ENCODE measurements at places on chromosomes 16 and 17.

DNA sequence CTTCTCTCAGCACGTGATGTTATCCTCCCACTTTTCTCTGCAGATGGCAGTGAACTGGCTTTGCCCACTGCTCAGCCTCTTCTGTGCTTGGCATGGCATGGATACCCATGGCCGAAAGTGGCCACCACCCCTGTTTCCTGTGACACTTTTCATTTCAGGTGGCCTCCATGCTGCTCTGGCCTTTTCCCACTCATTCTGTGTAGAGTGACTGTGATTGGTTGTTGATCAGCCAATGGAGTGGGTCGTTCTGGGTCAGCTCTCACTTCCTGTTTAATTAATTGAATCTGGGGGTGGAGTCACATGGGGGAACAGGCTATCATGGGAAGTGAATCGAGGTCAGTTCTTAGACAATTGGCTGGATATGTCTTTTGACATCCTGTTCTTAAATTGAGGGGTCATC is 350.1 kb upstream of the EEF2KMT start:
- DNase-seq, result no peak
- no peak overlapping the region for H3K27ac ChIP-seq
- peaks cover 5% of the 10 kb centered on the region for H3K27me3 ChIP-seq
- H3K36me3 ChIP-seq, result no peaks in the 10 kb centered on the region

DNA sequence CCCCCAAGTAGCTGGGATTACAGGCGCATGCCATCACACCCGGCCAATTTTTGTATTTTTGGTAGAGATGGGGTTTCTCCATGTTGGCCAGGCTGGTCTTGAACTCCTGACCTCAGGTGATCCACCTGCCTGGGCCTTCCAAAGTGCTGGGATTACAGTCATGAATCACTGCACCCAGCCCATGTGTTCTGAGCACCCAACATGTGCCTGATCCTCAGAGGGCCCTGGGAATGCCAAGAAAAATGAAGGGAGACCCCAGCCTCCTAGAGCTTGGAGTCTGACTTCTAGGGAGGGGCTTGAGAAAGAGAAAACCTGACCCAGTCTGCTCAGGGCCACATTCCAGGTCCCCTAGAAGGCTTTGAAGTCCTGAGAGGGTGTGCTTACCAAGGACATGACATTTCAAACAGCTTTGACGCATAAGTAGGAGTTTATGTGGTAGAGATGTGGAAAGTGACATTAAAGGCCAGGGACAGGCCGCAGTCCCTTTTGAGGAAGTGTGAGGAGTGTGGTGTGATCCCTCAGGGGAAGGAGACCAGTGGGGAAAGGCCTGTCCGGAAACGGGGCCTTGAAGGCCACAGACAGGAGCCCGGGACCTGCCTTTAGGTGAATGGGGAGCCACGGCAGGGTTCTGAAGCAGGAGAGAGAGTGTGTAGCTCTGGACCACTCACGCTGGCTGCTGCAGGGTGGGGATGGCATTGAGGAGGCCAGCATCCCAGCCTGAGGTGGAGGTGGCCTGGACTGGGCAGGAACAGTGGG is 1.1 kb upstream of the CCL22 start:
- H3K4me3 ChIP-seq, result peak overlapping the region; percentile 31
- H3K27me3 ChIP-seq, result peaks cover 4% of the 10 kb centered on the region
- H3K36me3 ChIP-seq, result peaks cover 3% of the 10 kb centered on the region
- peak overlapping the region; percentile 77 for H3K27ac ChIP-seq
- peaks cover 25% of the 10 kb centered on the region for H3K4me1 ChIP-seq
- peak; percentile 36 for DNase-seq

- H3K27me3 ChIP-seq, result no peaks in the 10 kb centered on the region
- H3K4me3 ChIP-seq, result no peak overlapping the region
- H3K4me1 ChIP-seq, result peaks cover 91% of the 10 kb centered on the region
- no peak for DNase-seq
Measured at GRCh38 chr17:45305530-45306087, 11.2 kb downstream of the MAP3K14 start.

DNA sequence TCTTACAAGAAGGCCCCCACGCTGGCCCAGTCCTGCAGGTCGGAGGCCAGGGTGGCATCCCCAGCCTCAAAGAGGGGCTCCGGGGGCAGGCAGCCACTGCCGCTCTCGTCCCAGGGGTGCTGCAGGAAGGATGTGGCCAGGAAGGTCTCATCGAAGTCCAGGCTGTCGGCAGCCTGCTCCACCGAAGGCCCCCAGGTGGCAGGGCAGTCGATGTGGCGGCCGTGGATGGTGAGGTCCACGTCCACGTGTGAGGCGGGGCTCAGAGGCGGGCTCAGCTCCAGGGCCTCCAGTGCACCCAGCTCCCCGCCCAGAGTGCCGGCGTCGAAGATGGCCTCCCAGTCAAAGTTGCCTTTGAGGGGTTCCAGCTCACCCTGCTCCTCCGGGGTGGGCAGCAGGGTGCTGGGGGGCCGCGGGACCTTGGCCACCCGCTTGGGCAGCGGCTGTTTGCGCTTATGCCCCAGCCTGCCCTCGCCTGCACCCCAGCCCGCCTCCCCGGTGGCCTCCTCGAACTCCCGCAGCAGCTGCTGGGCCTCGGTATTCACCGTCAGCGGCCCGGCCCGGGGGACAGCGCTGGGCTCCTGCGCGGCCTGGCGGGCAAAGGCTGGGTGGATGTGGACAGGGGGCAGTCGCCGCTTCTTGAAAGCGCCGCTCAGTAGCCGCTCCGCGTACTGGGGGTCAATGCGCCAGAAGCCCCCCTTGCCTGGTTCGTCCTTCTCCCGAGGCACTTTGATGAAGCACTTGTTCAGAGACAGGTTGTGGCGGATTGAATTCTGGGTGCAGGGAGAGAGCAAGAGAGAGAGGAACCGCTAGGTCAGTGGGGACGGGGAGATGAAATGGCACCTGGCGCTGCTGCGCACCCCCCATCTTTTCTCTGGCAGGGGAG is 3.5 kb downstream of the FOXJ1 start:
- no peak overlapping the region for H3K27ac ChIP-seq
- peaks cover 43% of the 10 kb centered on the region for H3K4me1 ChIP-seq
- no peak overlapping the region for H3K4me3 ChIP-seq
- no peaks in the 10 kb centered on the region for H3K36me3 ChIP-seq

DNA sequence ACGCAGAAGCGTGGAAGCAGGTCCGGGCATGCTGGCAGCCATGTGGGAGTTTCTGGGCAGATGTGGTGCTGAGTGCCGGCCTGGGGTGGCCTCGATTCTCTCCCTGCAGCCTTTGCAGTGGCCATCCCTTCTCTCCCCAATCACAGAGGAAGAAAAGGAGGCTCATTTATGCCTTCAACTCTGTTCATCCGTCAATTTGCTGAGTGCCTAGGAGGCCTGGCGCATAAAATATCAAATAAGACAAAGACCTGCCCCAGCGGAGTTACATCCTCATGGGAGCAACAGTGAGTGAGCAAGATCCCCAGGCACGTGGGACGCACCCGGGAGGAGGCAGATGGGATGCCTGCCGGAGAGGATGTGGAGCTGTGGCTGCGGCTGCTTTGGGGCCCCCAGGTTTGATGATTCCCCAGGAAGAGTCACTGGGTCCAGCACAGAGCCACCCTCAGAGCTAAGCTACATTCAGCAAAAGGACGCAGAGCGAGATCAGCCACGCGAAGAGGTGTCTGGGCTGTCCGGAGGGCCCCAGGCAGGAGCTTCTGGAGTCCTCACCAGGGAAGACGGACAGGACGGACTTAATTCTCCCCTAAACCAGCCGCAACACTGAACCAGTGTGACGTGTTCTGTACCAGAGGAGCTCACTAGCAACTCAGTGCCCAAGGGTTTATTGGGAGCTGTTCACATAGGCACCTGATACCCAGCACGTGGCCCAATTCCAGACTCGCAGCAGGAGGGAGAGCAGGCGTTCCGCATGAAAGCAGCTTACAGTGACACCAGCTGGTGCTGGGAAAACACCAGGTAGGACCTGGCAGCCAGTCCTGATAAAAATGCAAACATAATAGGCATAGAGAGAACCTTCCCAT is 11.3 kb downstream of the CA5A start:
- no peak overlapping the region for H3K4me3 ChIP-seq
- no peaks in the 10 kb centered on the region for H3K36me3 ChIP-seq
- H3K27ac ChIP-seq, result no peak overlapping the region
- H3K4me1 ChIP-seq, result peaks cover 10% of the 10 kb centered on the region
- DNase-seq, result no peak

DNA sequence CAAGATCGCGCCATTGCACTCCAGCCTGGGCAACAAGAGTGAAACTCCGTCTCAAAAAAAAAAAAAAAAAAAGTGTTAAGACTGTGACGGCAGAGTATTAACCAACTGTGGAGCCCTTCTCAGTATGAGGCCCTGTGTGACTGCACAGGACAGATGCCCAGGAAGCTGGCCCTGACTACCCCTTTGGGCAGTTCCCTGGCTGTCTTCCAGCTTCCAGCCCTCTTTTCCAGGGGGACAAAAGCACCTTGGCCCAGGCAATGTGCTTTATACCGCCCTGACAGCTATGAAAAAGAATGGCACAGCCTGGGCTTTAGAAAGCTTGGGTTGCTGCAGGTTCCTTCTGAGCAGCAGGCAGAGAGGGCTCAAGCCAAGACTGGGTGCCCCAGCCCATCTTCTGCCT is 61.2 kb downstream of the AKAP1 start:
- no peak for DNase-seq
- no peak overlapping the region for H3K27ac ChIP-seq
- no peaks in the 10 kb centered on the region for H3K36me3 ChIP-seq
- peaks cover under 1% of the 10 kb centered on the region for H3K27me3 ChIP-seq
- H3K4me1 ChIP-seq, result no peaks in the 10 kb centered on the region
- H3K4me3 ChIP-seq, result no peak overlapping the region

- peaks cover 14% of the 10 kb centered on the region for H3K4me1 ChIP-seq
- no peaks in the 10 kb centered on the region for H3K27me3 ChIP-seq
- H3K36me3 ChIP-seq, result no peaks in the 10 kb centered on the region
- no peak overlapping the region for H3K27ac ChIP-seq
- no peak overlapping the region for H3K4me3 ChIP-seq
- DNase-seq, result no peak
Measured at GRCh38 chr16:78309763-78310162, 210.3 kb downstream of the WWOX start.

- H3K27me3 ChIP-seq, result peaks cover 5% of the 10 kb centered on the region
- no peaks in the 10 kb centered on the region for H3K4me1 ChIP-seq
- no peak overlapping the region for H3K27ac ChIP-seq
- H3K36me3 ChIP-seq, result no peaks in the 10 kb centered on the region
Measured at GRCh38 chr17:78865682-78866390, 25.2 kb upstream of the USP36 start.

DNA sequence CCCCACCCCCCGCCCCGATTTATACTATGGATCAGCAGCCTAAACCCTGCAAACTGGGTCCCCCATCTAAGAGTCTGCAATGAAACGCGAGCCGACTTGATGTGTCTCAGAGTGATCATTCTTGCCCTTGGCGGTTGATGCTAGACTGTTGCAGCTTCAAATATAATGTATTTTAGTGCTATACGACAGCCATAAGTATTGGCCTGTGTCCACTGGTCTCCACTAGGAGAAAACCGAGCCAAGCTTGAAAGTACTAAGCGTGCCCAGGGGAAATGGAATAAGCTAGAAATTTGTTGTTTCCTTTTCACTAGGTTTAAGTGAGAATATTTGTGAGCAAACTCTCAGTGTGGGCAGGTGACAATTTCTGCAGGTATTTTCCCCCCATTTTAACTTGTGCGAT is 711.2 kb downstream of the MAF start:
- no peak for DNase-seq
- H3K27ac ChIP-seq, result no peak overlapping the region
- no peaks in the 10 kb centered on the region for H3K27me3 ChIP-seq
- H3K4me3 ChIP-seq, result no peak overlapping the region
- H3K36me3 ChIP-seq, result peaks cover 3% of the 10 kb centered on the region

GRCh38 chr16:89025636-89026035 is 48.6 kb upstream of the CBFA2T3 start:
- H3K4me1 ChIP-seq, result peaks cover 23% of the 10 kb centered on the region
- H3K36me3 ChIP-seq, result peaks cover 4% of the 10 kb centered on the region

GRCh38 chr16:85402910-85403692 is 210.0 kb upstream of the GSE1 start:
- H3K36me3 ChIP-seq, result no peaks in the 10 kb centered on the region
- peak; percentile 34 for DNase-seq
- H3K27me3 ChIP-seq, result no peaks in the 10 kb centered on the region
- H3K4me1 ChIP-seq, result peaks cover 4% of the 10 kb centered on the region

GRCh38 chr16:4328046-4328781 is 12.3 kb downstream of the GLIS2 start:
- H3K4me1 ChIP-seq, result peaks cover 5% of the 10 kb centered on the region
- peak; percentile 66 for DNase-seq
- H3K27ac ChIP-seq, result no peak overlapping the region
- H3K27me3 ChIP-seq, result peaks cover 3% of the 10 kb centered on the region
- H3K4me3 ChIP-seq, result peak overlapping the region; percentile 24

- no peak overlapping the region for H3K27ac ChIP-seq
- H3K36me3 ChIP-seq, result peaks cover 12% of the 10 kb centered on the region
- H3K4me1 ChIP-seq, result peaks cover 2% of the 10 kb centered on the region
- no peak overlapping the region for H3K4me3 ChIP-seq
Measured at GRCh38 chr16:16146380-16147315, 76.6 kb downstream of the ABCC6 start.

- H3K4me3 ChIP-seq, result no peak overlapping the region
- H3K36me3 ChIP-seq, result peaks cover 43% of the 10 kb centered on the region
- H3K27ac ChIP-seq, result no peak overlapping the region
- DNase-seq, result no peak
- no peaks in the 10 kb centered on the region for H3K27me3 ChIP-seq
- peaks cover 19% of the 10 kb centered on the region for H3K4me1 ChIP-seq
Measured at GRCh38 chr17:14082848-14083247, 13.5 kb downstream of the COX10 start.

DNA sequence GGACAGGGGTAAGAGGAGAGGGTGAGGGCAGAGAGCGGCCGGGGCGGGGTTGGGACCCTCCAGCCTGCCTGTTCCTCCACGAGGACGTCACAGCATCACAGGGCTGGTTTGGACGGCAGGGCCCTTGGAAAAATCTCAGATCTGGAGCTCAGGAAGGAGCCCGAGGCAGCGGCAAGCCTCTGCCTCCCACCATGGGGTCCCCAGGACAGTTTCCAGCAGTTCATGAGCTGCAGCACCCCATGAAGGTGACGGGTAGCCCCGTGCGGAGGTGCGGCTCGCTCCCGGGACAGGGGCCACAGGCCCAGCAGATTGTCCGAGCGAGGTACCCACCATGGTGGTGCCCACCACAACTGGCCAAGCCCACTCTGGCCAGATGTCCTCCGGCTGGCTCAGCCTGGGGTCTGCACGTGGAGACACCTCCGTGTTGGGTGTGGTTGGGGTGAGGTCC is 21.3 kb downstream of the TPSD1 start:
- H3K4me1 ChIP-seq, result no peaks in the 10 kb centered on the region
- no peak overlapping the region for H3K27ac ChIP-seq
- DNase-seq, result no peak
- H3K36me3 ChIP-seq, result no peaks in the 10 kb centered on the region

- peaks cover 30% of the 10 kb centered on the region for H3K36me3 ChIP-seq
- H3K4me3 ChIP-seq, result no peak overlapping the region
- H3K4me1 ChIP-seq, result peaks cover 26% of the 10 kb centered on the region
- no peak overlapping the region for H3K27ac ChIP-seq
- H3K27me3 ChIP-seq, result no peaks in the 10 kb centered on the region
- DNase-seq, result no peak
Measured at GRCh38 chr16:29992344-29992967, 3.0 kb downstream of the HIRIP3 start.

- peaks cover 23% of the 10 kb centered on the region for H3K4me1 ChIP-seq
- no peak for DNase-seq
- peaks cover 7% of the 10 kb centered on the region for H3K36me3 ChIP-seq
Measured at GRCh38 chr16:55754056-55754455, 78.8 kb downstream of the CES1 start.

GRCh38 chr17:47741109-47741792 is 8.2 kb downstream of the TBX21 start:
- peak overlapping the region; percentile 43 for H3K4me3 ChIP-seq
- no peak for DNase-seq
- H3K27me3 ChIP-seq, result no peaks in the 10 kb centered on the region
- peak overlapping the region; percentile 73 for H3K27ac ChIP-seq
- H3K36me3 ChIP-seq, result peaks cover 65% of the 10 kb centered on the region
- H3K4me1 ChIP-seq, result peaks cover 62% of the 10 kb centered on the region

Measured in activated naive CD8-positive, alpha-beta T cell treated with anti-CD3 and anti-CD28 coated beads, Interleukin-2, amount 50 U/mL, for 24 hours (primary cell).